ENCODE measurements at places on chromosomes 4 and X. TPM values are rescaled to one million over a fixed set of nuclear protein-coding genes. Genes with fewer than 3 reads are reported as not detected.
A peak's percentile ranks its signal among the peaks of the same experiment; 100 is the strongest.

SOD3 gene
- 26.9 TPM for polyA plus RNA-seq

ADAM29 gene
- polyA plus RNA-seq, result not detected

PPP1R2C gene
- not detected for polyA plus RNA-seq

RPA4 gene
- 0.31 TPM for polyA plus RNA-seq

AKAP14 gene
- polyA plus RNA-seq, result not detected

ARHGAP6 gene
- polyA plus RNA-seq, result 10.5 TPM

DNA sequence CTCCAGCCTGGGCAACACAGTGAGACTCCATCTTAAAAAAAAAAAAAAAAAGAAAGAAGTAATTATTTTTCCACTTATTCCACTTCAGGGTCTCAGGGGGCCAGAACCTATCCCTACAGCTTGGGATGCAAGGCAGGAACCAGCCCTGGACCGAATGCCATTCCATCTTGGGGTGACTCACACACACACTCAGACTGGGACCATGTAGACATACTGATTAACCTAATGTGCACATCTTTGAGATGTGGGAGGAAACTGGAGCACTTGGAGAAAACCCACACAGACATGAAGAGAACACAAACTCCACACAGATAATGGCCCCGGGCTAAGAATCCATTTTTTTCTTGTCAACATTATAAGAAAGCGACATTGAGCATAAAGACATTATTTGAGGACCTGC lies 132.5 kb downstream of the PTTG2 start:
- no peaks in the 10 kb centered on the region for H3K36me3 ChIP-seq
- H3K4me3 ChIP-seq, result no peak overlapping the region
- H3K4me1 ChIP-seq, result peaks cover 24% of the 10 kb centered on the region
- peak; percentile 44 for DNase-seq
- no peaks in the 10 kb centered on the region for H3K27me3 ChIP-seq
- H3K27ac ChIP-seq, result no peak overlapping the region

GRCh38 chr4:86664959-86665358 lies 70.8 kb downstream of the PTPN13 start:
- H3K4me1 ChIP-seq, result peaks cover 9% of the 10 kb centered on the region
- no peaks in the 10 kb centered on the region for H3K27me3 ChIP-seq
- H3K27ac ChIP-seq, result no peak overlapping the region
- H3K4me3 ChIP-seq, result no peak overlapping the region
- peak; percentile 84 for DNase-seq
- H3K36me3 ChIP-seq, result no peaks in the 10 kb centered on the region
